ENCODE measurements at places on chromosomes 1 and 21. TPM values are rescaled to one million over a fixed set of nuclear protein-coding genes. Genes with fewer than 3 reads are reported as not detected.

DNA sequence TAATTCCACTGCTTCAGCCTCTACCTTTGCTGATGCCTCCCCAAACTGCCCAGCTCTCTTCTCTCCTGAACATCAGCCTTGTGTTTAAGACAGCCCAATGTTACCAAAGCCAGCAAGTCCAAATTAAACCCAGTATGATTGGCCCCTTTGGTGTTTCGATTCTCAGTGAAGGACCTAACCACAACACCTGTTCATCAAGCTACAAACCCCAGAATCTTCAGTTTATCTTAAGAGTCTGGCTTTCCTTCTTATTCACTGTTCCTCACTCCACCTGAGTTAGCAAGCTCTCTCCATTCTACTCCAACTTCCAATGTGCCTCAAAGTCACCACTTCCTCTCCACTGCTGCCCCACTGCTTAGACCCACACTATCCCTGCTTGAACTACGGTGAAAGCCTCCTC, 25.5 kb upstream of the ITPKB start:
- no peak for DNase-seq

Gene BMP8A
- polyA plus RNA-seq, result 0.86 TPM

Gene ITLN1
- polyA plus RNA-seq, result 3.5 TPM

DNA sequence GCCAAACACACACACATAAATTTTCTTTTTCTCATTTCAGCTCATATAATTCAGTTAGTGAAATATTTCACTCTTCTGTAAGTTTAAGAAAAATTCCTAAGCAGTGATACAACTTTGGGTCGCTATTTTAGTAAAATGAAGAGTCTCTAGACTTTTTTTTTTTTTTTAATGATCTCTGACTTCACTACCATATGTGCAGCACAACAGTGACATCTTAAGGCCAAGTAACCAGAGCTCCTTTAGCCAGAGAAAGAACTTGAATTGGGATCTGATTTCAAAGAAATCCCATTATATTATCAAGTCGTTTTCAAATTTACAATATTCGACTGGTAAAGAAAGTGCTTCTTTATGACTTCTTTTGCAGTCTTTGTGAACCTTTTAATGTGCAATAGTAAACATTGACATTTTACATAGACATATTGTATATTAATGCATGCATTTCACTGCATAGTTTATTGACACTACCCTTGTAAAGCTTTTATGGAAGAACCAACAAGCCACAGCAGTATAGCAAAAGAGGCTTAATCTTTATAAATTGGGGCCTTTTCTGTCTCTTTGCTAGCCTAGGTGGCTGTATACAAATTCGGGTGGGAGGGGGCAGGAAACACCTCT, 62.2 kb downstream of the LRRC40 start:
- no peak for DNase-seq

Gene SMIM34
- polyA plus RNA-seq, result 0.30 TPM

- no peak for DNase-seq
Measured at GRCh38 chr1:43058545-43059360, 100.1 kb upstream of the SLC2A1 start.
